ENCODE measurements at places on chromosomes 3 and 15.

GRCh38 chr3:114078126-114078525, 21.6 kb downstream of the QTRT2 start:
- no peak for DNase-seq

DNA sequence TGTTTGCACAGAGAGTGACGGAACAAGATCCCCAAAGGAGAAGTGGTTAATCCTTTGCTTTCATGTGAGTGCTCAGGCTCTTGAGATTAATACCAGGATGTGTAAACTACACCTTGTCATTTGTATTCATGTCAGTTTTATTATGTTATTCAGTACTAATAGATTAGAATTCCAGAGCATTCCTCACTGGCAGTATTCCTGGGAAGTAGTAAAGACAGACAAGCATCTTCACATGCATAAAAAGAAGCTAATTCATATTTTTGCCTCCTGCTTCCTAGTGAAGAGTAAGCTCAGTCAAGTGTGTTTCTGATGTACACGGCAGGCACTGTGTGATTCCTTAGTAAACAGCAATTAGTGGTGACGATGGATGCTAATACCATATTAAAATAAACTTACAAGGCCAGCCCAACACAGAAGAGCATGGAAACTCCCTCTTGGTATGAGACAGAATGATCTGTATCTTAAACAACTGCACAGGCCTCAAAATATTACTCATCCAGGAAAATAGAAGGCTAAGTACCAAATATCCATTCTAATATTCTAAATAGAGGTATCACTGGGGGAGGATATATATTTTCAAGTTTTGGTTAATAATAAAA, 336.8 kb upstream of the MCTP2 start:
- no peak for DNase-seq

DNA sequence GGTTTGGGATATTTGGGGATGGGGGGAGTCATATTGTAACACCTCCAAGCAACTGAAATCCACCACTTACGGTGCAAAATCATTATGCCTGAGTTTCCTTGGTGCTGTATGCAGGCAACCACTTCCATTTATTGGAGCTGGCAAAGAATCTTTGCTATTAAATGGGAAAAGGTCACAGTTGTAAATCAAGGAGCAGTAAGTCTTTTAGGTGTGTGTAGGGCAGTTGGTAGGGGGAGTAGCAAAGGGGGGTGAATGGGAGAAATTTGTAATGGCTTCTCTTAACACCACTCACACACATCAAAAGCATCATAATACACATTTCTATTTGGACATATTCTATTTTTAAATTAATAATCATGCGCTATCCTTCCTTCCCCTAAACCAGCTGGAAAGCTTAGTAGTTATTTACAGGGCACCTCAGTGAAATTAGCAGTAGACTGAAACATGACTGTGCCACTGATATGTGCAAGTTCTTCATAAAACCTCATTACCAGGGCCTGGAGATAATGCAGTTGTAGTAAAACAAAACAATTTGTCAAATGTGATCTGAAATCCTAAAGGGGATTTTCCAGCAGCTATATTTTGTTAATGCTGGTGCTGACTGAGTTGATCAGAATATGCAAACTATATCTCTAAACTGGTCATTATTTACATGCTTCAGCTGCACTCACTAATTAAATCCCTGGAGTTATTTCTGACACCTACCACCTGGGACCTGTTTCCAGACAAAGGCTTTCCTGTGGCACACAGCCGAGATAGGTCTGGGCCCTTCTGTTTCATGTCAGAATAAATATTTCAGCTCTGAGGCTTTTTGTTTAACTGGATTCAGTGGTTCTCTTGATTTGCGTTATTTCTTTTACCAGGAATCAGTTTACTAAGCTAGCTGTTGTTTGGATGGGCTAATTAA, 90.1 kb downstream of the B3GALNT1 start:
- no peak for DNase-seq

- DNase-seq, result no peak
These were observed 95.8 kb upstream of the CCNL1 start for GRCh38 chr3:157255797-157256196.

DNA sequence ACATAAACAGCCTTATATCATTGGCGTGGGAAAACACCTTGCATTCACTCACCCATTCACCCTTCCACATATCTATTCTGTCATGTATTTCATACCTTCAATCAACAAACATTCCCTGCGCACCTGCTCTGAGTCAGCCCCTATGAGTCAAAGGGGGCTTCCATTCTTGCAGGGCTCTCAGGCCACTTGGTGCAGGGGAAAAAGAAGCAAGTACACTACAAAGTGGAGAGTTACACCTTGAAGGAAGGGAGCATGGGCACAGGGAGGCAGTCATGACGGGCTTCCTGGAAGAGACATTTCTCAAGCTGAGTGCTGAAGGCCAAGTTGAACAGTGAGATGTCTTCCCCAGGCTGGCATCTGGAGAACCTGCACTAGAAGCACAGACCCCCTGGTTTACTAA, 4.6 kb upstream of the AMOTL2 start:
- no peak for DNase-seq

GRCh38 chr15:47959617-47960413, 161.0 kb upstream of the SLC24A5 start:
- no peak for DNase-seq

DNA sequence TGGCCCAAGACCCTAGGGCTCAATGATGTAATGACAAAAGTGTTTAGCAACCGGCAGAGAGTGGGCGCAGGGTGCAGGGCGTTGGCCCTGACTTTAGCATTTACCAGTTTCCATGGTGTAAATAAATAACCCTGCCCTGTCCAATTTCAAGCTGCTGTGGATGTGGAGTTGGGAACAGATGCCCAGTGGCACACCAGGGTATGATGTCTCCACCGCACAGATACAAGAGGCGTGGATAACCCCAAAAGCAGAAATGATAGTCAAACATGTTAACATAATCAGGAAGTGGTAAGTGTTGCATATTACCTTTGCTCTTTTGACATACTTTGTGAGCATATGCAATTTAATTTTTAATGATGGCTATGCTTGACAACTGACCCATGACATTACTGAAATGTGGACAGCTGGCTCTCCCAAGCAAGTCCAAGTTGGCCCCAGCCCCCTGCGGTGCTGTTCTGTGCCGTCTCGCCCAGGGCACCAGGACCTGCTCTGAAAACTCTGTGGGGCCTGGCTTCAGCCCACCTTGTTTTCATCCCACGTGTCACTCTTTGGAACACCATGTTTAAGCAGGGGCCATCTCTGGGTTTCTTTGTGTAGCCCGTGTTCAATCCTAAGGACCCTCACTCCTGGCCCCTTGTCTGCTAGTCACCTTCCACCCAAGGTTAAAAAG, 10.8 kb upstream of the ANPEP start:
- DNase-seq, result no peak

DNA sequence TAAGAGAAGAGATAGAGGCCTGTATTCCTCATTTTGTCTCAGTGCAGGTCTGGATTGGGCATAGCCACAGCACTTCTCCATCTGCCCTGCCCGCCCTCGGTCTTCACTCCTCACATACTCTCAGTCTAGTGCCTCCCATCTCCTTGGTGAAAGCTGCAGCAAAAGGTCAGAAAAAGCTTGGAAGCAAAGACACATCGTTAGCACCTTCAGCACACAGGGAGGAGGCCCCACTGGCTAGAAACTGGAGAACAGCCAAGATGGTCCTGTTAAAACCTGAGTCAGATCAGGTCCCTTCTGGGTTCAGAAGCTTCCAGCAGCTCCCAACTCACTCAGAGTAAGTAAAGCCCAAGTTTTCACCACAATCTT, 1.6 kb upstream of the KLF15 start:
- no peak for DNase-seq

DNA sequence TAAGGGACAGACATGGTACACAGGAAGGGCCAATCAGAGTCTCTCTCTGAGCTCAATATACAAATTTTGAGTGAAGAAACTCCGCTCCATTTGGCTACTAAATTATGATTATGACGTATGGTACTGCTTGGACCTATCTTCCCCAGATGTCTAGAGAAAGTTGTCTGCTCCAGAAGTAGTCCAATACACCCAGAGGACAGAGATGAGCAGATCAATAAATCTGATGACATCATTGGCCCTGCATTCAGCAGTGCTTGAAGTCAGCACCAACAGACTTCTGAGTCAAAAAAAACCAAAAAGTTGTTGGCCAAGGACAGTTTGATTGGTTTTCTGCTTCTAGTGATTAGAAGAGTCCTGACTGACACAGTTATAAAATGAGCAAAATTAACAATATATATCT, 19.9 kb upstream of the ARHGEF26 start:
- DNase-seq, result no peak
